Small intestine (tissue), 16 donors: ENCODE measurements at places on chromosomes 7 and 10.

DNA sequence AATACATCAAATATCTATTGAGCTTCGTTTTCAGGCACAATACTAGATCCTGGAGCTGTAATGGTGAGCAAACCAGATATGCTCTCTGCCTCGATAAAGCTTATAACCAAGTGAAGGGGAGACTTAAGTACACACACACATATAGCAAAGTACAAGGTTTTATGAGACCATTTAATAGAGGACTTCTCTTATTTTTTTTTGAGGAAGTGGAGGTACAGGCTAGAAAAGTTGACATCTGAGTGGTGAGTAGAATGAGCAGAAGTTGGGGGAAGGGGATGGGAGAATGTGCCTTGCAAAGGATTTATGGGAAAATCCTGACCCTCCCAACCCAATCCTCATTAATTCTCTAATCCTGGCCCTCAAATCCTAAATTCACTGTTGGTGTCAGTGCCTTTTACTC is 7.7 kb downstream of the CCDC136 start:
- DNase-seq = no peak

DNA sequence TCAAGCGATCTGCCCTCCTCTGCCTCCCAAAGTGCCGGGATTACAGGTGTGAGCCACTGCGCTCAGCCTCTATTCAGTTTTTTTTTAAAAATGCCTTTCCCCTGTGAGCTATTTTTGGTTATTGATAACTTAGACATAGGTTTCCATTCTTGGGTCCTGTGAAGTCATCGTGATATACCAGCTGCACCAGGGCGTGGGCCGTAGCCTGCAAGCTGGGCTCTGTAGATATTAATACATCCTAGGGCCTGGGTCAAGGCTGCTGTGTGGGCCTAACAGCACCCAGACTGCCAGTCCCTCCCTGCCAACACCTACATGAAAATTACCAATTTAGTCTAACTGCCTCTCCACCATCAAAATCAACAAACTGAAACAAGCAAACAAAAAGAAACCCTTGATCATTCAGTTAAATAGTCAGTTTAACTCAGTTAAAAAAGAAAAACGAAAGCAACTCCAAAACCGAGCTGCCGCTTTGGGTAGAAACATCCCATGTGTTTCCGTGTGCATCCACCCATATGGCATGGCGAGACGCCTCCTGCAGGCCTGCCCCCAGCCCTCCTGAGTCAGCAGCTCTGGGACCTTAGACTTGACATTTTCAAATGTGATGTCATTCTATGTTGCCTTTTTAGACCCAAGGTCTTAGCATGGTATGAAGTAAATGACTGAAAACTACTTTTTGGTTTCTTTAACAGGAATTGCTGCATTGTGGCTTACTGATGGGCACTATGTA is 330.2 kb downstream of the GLRX3 start:
- DNase-seq = no peak

DNA sequence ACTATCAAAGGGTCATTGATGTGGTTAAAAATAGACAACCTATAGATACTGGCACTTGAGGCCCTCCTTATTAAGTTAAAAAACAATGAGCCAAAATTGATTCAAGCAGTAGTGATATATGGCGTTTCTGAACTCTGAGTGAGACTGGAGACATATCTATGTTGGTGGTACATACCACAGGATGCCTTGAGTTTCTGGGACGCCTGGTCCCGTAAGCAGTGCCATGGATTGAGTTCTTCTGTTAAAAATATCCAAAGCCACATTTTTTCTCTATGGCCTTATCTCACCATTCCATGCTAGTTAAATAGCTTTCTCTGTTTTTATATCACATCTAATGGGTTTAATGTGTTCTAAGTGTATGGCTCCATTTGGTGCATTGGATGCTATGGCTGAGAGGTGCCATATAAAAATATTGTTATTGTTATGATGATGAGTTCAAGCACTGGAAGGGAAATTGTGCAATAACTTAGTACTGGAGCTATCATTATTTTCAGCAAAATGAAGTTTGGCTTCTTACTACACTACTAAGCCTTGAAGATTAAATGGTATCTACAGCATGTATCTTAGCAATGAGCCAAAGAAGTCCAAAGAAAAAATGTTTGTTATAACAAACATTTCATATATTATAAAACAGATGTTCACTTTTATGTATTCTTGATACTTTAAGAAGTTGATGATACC is 713.9 kb downstream of the SUGCT start:
- no peak for DNase-seq

- DNase-seq = no peak
Measured at GRCh38 chr10:132606031-132606491, 68.5 kb downstream of the INPP5A start.

DNA sequence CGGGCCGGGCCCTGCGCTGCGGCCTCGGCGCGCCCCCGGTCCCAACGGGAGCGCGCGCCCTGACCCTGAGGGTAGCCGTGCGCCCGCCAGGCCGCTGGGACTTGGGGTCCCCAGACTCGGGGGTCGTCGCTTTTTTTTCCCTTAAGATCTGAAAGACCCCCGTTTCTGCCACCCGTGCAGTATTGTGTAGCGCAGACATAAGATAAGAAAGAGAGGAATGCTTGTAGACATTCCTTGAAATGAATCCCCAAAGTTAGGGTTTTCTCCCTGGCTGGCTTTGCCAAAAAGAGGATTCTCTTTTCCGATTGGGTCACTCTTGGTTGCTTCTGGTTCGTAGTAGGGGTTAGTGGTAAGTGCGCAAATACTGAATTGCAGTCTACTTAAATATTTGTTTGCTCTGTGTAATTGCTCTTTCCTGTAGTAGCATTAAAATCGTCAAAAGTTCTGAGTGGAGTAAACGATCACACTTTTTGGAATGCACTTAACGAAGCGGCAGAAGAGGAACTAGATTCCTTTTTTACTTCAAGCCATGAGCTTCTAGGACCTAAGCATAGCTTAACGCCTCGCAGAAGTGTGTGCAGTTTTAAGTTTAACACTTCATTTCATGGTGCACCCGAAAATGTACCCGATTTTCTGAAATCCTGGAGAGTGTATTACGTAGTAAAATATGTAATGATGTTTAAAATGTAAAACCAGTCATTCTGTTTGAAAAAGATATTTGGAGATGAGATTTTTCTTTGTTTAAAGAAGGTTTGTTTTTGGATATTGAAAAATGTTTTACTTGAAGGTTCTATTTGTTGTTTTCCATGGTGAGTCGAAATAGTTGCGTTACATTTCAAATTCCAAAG is 1.3 kb downstream of the CUL1 start:
- DNase-seq = no peak

DNA sequence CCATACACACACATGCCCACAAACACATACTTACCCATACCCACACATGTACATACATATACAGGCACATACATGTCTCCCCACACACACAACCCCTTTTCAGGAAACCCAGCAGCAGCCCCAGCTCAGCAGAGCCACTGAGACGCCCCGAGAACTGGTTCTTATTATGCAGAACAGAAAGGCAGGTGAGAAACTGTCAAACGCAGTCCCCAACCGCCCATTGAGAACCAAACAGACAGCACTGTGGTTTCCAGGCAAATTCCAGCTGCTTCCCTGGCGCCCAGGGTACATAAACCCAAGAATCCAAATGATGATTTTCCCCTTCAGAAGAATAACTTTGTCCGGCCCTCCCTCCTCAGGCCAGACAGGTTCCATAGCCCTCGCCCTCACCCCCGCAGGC is 366.6 kb upstream of the ZMIZ1 start:
- DNase-seq = no peak

GRCh38 chr7:44329888-44330287 is 4.5 kb upstream of the CAMK2B start:
- DNase-seq = no peak

GRCh38 chr10:14659626-14660196 is 115.0 kb downstream of the FAM107B start:
- DNase-seq = no peak

- no peak for DNase-seq
Measured at GRCh38 chr7:130444751-130445407, 4.1 kb upstream of the CEP41 start.

GRCh38 chr10:132057191-132057681 is 8.5 kb upstream of the JAKMIP3 start:
- DNase-seq = no peak

- no peak for DNase-seq
Measured at GRCh38 chr10:103278537-103278823, 1.5 kb downstream of the INA start.

- DNase-seq = no peak
Measured at GRCh38 chr7:30658479-30659074, 23.7 kb downstream of the CRHR2 start.

GRCh38 chr7:83574616-83575015 is 74.3 kb downstream of the SEMA3E start:
- no peak for DNase-seq

- no peak for DNase-seq
Measured at GRCh38 chr7:149561072-149561471, 63.5 kb upstream of the ZNF746 start.
